Activated CD4-positive, alpha-beta T cell treated with anti-CD3 and anti-CD28 coated beads, Interleukin-2, amount 50 U/mL, for 1 hour (primary cell): ENCODE measurements at places on chromosomes 11 and 22.

DNA sequence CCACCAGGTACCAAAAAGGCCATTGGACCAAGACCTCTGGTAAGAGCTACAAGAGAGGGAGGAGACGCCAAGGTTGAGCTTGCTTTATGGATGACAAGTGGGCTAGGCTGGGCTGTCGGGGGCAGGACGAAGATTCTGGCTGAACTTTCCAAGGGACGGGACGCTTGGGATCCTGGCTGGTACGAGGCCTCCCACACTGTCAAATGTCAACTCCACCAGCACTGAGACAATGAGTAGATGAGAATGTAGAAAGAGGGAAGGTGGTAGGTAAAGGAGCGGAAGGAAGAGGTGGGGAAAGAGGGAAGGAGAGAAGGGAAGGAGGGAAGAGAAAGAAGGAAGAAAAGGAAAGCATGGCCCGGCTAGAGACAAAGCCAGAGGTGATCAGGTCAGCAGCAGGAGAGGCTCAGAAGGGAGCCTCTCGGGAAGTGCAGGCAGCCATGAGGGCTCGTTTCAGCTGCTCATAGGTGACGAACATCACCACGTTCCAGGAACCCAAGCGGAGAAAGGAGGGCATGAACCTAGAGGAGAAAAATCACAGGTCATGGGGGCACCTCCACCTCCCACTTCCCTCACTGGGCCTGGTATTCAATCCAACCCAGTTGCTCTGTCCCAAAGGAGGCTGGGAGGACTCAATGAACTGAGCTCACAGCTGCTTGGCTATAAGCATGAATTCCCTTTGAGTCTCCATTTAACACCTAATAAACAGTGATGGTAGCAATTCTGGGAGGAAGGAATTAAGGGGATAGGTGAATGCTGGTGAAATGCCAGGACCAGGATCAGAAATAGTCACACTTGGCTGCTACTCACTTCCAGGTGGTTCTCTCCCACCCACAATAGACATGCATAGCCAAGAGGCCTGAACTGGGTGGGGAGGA is 7.8 kb downstream of the UCP2 start:
- no peak for DNase-seq

GRCh38 chr22:47165338-47166032 is 403.0 kb downstream of the TBC1D22A start:
- DNase-seq: no peak

GRCh38 chr22:20904008-20904979 is 12.9 kb upstream of the CRKL start:
- DNase-seq: no peak

- DNase-seq: no peak
Measured at GRCh38 chr22:46180370-46181137, 30.2 kb downstream of the PPARA start.

DNA sequence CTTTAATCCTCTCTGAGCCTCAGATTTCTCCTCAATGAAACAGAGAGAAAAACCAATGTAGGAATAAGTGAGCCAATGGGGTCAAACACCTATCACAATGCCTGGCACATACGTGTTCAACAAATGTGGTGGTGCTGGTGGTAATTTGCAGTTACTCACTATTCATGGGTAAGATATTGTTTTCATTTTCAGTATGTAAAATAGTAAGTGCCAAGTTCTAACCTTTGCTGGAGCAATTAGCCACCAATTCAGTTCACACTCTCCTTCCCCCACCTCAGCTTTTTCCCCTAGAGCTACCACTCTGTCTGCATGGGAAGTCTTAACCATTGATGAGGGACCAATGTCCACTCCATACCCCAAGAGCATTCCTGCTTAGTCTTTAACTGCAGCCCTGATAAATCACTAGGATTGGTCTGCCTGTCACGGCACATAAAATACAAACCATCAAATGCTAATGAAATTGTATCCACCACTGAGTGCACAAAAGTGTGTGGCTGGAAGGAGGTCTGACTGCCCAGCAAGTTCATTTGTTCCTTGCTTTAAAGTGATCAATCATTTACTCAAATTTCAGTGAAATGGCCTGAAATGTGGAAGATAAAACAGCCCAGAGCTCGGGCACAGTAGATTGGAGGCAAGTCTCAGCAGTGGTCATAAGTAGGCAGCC is 187.4 kb upstream of the API5 start:
- DNase-seq: no peak

GRCh38 chr11:37812281-37812880 is 1214.3 kb upstream of the RAG2 start:
- DNase-seq: no peak

GRCh38 chr11:130070846-130071200 is 1.1 kb downstream of the APLP2 start:
- no peak for DNase-seq

GRCh38 chr22:37121887-37122591 is 12.5 kb upstream of the TMPRSS6 start:
- DNase-seq: peak; percentile 89

DNA sequence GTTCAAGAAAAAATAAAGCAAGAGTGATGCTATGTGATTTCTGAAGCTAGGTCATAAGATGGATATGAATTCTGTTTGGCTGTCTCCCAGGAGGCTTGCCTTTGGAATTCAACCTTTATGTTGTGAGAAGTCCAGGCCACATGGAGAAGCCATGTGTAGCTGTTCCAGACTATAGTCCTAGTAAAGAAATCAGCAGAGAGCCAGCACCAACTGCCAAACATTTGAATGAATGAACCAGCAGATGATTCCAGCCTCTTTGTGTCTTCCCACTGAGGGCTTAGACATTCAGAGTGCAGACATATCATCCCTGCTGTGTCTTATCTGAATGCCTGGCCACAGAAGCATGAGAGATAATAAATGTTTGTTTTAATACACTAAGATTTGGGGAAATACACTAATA is 1150.6 kb downstream of the DLG2 start:
- DNase-seq: no peak
